ENCODE measurements at places on chromosomes 3 and 15.

DNA sequence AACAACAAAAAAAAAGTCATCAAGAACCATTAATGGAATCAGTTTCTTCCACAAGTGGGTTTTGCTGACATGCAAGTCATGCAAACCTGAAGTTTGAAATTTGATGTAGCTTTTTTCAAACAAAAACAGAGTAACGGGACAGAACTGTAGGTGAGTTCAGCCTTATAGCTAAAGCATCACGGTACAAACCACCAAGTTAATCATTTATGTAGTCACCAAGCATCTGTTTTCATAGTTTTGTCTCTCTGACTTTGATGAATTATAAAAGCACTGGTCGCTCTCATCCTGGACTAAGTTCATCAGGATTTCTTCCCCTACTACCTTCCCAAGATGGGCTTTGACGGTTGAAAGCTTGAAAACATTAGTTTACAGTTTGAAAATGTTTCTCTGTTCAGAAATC, 117.0 kb upstream of the SAMMSON start:
- DNase-seq, result no peak

DNA sequence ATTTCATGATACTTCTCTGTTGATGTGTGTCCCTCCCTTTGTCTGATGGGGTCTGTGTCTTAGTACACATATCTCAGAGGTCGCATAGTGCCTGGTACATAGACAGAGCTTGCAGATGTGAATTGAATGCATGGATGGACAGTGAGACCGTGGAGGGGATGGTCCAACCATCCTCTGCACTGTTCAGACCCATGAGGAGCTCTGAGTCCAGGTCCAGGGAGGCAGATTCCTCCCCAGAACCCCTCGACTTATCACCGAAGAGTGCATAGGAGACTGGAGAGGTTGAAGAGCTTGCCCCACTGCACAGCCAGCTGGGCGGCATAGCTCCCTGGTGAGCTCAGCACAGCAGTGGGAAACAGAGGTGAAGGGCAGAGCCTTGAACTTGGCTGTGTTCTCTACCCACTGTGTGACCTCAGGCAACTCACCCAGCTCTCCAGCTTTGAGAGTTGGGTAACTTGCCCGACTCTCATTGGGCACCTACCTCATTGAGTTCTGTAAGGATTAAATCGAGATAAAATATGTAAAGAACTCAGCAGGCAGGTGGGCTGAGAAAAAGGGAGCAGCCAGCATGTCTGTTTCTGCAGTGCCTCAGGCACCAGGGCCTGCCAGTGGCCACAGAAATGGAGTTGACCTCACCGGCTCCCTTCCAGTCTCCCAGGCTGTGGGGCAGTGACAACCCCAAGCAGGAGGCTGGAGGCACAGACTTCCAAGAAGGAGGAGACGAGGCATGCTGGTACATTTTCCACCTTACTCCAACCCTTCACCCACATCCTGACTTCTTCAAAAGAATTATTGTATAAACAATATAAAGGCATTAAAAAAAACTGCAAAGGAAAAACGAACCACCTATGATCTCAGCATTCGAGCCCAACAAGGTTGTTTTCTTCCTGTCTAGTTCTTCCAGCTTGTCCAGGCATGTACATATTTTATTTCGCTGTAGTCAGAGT, 54.1 kb upstream of the TFRC start:
- DNase-seq, result no peak

DNA sequence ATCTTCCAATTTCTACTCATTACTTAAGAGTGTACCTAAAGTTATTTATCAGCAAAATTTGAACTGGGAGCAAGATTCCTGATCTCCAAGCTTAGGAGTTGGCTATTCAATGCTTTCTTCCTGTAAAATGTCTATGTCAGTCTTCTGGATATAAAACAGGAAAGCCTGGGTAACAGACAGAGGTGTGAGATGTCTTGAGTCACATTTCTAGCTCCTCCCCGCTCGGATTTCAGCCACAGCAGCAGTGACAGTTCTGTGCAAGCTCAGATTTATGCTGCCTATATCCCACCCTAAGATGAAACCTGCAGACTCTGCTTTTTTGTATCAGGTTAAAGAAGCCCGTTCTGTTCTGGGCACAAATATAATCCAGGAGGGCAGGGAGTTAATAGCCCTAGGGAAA, 2.1 kb upstream of the ARMC8 start:
- DNase-seq, result no peak

DNA sequence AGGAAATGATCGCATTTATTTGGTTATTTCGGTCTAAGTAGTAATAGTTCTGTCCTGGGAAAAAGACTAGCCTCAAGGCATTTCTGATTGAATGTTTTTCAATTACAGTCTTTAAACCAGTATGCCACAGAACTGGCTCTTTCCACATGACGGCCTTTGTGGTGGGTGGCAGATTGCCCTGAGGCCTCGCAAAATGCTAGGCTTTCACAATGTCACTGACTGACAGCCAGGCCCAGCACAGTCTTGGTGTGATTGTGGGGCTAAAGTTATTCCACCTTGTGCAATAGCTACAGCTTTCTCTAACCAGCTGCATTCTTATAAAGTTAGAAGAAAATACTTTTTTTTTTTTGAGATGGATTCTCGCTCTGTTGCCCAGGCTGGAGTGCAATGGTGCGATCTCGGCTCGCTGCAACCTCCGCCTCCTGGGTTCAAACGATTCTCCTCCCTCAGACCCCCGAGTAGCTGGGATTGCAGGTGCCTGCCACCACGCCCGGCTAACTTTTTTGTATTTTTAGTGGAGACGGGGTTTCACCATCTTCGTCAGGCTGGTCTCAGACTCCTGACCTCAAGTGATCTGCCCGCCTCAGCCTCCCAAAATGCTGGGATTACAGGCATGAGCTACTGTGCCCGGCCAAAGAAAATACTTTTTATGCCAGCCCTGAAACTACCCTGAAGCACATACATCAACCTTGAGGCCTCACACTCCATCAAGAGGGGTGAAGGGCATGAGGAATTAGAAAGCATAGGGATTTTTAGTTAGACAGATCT, 2.5 kb upstream of the ADIPOQ start:
- no peak for DNase-seq

DNA sequence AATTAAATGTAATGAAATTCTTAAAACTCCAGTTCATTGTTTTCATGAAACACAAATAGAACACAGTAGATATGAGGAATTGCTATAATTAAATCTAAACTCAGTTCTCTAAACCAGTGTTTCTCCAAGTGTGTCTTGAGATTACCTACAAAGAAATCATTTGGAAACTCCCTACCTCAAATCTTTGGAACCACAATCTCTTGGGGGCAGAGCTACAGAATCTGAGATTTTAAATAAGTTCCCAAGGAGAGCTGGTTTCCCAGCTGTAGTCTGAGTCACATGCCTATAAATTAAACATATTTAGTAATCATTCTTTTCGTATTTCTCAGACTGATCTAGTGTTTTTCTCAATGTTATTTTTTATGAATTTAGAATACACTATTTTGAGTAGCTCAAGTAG, 17.0 kb upstream of the ACTC1 start:
- DNase-seq, result no peak

DNA sequence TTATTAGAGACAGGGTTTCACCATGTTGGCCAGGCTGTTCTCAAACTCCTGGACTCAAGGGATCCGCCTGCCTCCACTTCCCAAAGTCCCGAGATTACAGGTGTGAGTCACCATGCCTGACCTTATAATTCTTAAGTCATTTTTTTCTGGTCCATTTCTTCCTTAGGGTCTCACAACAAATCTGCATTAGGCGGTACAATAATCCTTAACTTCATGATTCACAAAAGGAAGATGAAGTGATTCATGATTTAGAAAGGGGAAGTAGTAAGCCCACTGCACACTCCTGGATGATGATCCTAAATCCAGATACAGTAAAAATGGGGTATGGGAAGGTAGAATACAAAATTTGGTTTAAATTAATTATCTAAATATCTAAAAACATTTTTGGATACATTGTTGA, 45.0 kb upstream of the TKT start:
- no peak for DNase-seq

DNA sequence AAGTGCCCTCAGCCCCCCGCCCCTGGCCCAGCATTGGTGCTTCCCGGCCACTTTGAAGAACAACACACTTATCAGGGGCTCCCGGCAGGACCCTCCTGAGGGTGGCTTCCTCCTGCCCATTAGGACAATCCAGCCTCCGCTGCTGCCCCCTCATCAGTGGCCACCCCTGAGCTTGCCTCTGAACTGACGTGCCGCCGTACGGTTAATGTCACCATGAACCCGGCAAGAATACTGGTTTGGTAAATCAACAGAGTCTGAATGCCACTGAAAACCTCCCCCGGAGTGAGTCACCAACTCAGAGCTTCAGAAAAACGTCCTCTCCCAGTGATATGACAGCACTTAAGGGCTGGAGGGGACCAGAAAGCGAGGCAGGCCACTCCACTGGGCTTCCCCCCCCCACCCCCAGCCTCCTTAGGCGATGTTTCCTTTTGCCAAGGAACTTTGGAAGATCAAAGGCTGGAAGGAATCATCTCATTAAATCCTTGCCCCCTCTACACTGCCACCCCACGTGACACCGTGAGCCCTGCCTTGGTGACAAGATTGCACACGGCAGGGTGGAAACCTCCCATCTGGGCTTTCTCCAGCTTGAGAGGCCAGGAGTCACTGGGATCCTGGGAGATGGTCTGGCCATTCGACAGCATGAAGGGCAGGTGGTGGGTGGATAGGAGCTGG, 142.1 kb downstream of the NUP210 start:
- no peak for DNase-seq

GRCh38 chr15:53527996-53528395, 231.5 kb downstream of the WDR72 start:
- DNase-seq, result no peak

GRCh38 chr15:77622934-77623754, 9.6 kb downstream of the LINGO1 start:
- DNase-seq, result no peak

Data from endothelial cell (in vitro differentiated cells).